ENCODE measurements at places on chromosomes 3 and 15. TPM values are rescaled to one million over a fixed set of nuclear protein-coding genes. Genes with fewer than 3 reads are reported as not detected.

GRCh38 chr3:185825639-185826481, 1.0 kb upstream of the IGF2BP2 start:
- no peak for DNase-seq
- H3K27me3 ChIP-seq: peaks cover 10% of the 10 kb centered on the region
- peak overlapping the region; percentile 29 for H3K27ac ChIP-seq
- H3K36me3 ChIP-seq: no peaks in the 10 kb centered on the region

The GP9 gene
- total RNA-seq: not detected

- H3K27me3 ChIP-seq: no peaks in the 10 kb centered on the region
- H3K27ac ChIP-seq: no peak overlapping the region
- no peaks in the 10 kb centered on the region for H3K36me3 ChIP-seq
- no peak for DNase-seq
Observed at GRCh38 chr3:58647381-58648141, 19.0 kb downstream of the FAM3D start.

The SPTSSB gene
- not detected for total RNA-seq

The FSIP1 gene
- not detected for total RNA-seq

DNA sequence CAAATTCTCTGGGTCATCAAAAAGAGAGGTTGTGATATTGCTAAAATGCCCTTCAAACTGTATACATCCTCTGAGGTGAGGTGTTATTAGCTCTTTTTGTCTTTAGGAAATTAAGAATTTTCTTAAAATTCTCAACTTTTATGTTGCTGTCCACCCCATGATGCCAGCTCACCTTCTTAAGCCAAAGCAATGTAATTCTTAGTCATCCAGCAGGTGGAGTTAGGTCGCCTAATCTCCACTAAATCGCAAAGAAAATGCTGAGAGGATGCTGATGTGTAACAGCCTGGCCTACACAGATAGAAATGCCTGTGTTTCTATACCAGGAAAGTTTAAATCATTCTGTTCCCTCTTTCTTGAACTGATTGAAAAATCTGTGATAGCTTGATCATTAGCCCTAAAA, 770.2 kb upstream of the ALCAM start:
- no peaks in the 10 kb centered on the region for H3K27me3 ChIP-seq
- DNase-seq: no peak
- H3K36me3 ChIP-seq: no peaks in the 10 kb centered on the region
- no peaks in the 10 kb centered on the region for H3K4me1 ChIP-seq

GRCh38 chr3:18443665-18444594, 18.8 kb upstream of the SATB1 start:
- H3K4me1 ChIP-seq: peaks cover 14% of the 10 kb centered on the region
- H3K4me3 ChIP-seq: peak overlapping the region; percentile 96
- DNase-seq: no peak
- no peaks in the 10 kb centered on the region for H3K36me3 ChIP-seq

The GAP43 gene
- total RNA-seq: 0.21 TPM

GRCh38 chr3:194322678-194323211, 28.4 kb downstream of the CPN2 start:
- no peaks in the 10 kb centered on the region for H3K4me1 ChIP-seq
- no peak for DNase-seq
- no peak overlapping the region for H3K27ac ChIP-seq

DNA sequence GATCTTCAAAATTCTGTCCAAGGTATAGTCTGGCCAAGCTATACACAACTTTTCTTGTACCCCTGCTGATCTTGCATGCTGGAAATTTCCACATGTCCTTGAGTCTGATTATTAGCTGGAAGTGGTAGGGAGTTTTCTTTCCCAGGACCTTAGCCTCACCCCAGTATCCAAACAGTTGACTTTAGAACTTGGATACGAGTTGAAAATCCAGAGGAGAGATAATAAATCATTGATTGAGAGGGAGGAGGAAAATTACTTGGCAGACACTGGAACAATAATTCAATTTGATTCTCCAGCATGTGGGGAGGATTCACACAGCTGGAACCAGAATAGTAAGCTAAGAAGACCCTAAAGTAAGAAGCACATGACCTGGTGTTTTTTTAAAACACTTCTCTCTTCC, 116.4 kb downstream of the IL5RA start:
- H3K36me3 ChIP-seq: no peaks in the 10 kb centered on the region
- no peak overlapping the region for H3K4me3 ChIP-seq
- no peaks in the 10 kb centered on the region for H3K27me3 ChIP-seq
- H3K4me1 ChIP-seq: no peaks in the 10 kb centered on the region
- no peak overlapping the region for H3K27ac ChIP-seq

DNA sequence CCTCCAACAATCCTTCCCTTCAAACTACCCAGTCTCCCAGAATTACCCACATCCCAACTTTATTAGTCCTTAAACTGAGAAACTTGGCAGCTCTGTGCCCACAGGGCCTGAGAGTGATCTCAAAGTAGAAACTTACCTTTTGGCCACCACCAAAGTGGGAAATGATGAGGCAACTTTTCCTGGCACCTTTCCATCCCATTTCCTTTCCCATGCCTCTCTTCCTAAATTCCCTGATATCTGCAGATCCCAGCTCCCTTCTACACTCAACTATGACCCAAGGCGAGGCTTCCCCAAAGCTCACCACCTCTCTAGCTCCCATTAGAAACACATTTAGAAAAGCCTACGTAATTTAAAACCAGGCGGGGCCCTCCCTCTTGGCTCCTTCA, 271.9 kb downstream of the FOXP1 start:
- H3K27ac ChIP-seq: peak overlapping the region; percentile 14
- DNase-seq: no peak
- H3K27me3 ChIP-seq: no peaks in the 10 kb centered on the region
- peaks cover 11% of the 10 kb centered on the region for H3K4me1 ChIP-seq

The FANCD2OS gene
- total RNA-seq: not detected

GRCh38 chr3:11932636-11933035, 71.6 kb upstream of the SYN2 start:
- no peak for DNase-seq
- H3K27me3 ChIP-seq: no peaks in the 10 kb centered on the region
- H3K4me3 ChIP-seq: no peak overlapping the region
- H3K36me3 ChIP-seq: no peaks in the 10 kb centered on the region

DNA sequence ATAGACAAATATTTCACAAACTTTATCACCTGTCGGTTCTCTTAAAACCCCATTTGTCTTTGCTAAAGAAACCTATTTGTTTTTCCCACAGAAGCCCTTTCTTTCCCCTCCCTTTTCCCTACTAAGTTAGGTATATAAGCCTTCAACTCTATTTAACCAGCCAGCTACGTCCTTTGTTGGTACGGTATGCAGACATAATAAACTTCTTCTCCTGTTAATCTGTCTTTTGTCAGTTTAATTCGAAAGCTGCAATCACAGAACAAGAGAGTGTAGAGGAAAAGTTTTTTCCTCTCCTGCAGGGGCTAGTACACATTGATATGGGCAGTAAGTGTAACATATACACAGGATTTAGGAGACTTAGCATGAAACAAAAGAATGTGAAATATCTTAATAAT, 21.9 kb upstream of the C15orf39 start:
- H3K4me1 ChIP-seq: peaks cover 45% of the 10 kb centered on the region
- DNase-seq: no peak
- H3K27me3 ChIP-seq: no peaks in the 10 kb centered on the region

DNA sequence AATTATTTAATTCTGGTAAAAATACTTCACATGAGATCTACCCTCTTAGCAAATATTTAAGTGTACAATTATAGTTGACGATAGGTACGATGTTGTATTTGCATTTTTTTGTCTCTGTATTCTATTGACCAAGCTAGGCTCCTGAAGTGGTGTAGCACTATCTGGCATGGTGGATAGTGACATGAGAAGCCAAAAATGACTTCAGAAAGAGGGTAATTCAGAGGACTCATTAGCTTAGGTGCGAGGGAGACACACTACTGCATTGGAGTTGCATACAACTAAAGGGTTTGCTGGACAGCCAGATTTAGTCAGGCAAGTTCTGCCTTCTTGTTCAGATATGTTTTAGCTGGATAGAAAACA, 50.6 kb downstream of the KBTBD8 start:
- H3K27ac ChIP-seq: no peak overlapping the region
- no peak overlapping the region for H3K4me3 ChIP-seq

The PRICKLE2 gene
- total RNA-seq: 24.7 TPM

- DNase-seq: no peak
- H3K4me1 ChIP-seq: no peaks in the 10 kb centered on the region
- H3K4me3 ChIP-seq: no peak overlapping the region
- H3K27ac ChIP-seq: no peak overlapping the region
Observed at GRCh38 chr15:55005679-55006078, 191.1 kb downstream of the RSL24D1 start.

The CTSH gene
- 112 TPM for total RNA-seq

The PROS1 gene
- 44.2 TPM for total RNA-seq

The OR5K2 gene
- total RNA-seq: not detected

The CHST13 gene
- not detected for total RNA-seq

- no peak overlapping the region for H3K27ac ChIP-seq
- no peaks in the 10 kb centered on the region for H3K36me3 ChIP-seq
- H3K4me3 ChIP-seq: no peak overlapping the region
- H3K27me3 ChIP-seq: no peaks in the 10 kb centered on the region
Observed at GRCh38 chr3:29347412-29347811, 66.5 kb downstream of the RBMS3 start.

DNA sequence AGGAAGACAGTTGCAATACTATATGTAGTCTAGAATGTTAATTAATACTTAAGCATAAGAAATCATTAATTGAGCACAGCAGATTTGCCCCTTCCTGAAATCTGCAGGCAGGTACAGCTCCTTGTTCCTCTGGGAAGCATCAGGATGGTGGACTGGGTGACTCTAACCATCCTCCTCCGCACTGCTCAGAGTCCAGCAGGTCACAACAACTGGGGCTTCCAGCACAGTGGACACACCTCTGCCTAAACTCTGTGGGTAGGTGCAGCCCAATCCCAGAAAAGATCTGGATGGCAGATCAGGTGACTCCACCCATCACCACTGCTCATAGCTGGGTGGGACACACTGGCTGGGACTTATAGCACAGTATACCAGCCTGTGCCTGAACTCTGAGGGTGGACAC, 189.9 kb upstream of the TMCO5A start:
- H3K36me3 ChIP-seq: no peaks in the 10 kb centered on the region
- no peaks in the 10 kb centered on the region for H3K27me3 ChIP-seq
- DNase-seq: no peak
- no peaks in the 10 kb centered on the region for H3K4me1 ChIP-seq
- H3K4me3 ChIP-seq: no peak overlapping the region

DNA sequence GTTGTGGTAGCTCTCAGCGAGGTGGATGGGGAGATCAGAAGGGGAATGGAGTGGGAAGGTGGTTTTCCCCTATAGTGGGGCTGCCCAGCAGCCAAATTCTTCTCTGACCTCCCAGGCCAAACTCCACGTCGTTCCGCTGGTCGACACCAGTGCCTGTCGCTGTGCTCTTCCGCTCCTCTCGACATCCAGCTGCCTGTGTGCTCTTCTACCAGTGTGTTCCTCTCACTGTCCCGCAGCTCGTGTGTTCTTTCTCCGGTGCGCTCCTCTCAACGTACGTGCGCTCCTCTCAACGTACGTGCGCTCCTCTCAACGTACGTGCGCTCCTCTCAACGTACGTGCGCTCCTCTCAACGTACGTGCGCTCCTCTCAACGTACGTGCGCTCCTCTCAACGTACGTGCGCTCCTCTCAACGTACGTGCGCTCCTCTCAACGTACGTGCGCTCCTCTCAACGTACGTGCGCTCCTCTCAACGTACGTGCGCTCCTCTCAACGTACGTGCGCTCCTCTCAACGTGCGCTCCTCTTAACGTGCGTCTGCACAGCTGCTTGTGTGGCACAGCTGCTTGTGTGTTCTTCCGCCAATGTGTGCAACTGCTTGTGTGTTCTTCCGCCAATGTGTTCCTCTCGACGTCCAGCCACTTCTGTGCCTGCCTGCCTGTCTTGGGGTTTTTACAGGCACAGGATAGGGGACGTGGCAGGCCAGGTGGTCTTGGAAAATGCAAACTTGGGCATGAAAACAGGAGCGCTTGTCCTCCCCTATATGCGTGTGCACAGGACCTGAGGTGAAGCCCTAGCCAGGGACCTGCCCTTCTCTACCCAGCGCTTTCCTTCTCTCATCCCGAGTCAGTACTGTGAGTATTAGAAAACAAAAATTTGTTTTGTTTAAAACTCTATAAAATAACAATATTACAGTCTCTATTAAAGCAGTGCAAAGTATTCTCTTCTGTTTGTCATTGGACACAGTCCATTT, 991.1 kb downstream of the GBE1 start:
- no peak overlapping the region for H3K27ac ChIP-seq
- no peaks in the 10 kb centered on the region for H3K27me3 ChIP-seq
- H3K36me3 ChIP-seq: no peaks in the 10 kb centered on the region
- H3K4me3 ChIP-seq: no peak overlapping the region
- DNase-seq: no peak

DNA sequence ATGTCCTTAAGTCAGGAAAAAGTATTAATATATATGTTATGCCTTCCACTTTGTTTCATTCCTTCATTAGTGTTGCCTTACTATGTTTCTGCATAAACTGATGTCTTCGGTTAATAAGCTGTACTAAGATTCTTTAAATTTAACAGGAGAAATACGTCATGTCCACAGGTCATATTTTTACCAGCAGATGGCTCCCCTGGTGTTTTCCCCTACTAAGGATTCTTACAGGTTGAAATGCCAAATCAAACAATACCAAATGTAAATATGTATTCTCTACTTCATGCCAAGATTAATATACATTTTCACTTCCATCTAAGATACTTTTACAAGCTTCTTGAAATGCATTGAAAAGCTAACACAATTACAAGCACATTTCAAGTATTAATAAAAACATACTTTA, 1602.1 kb downstream of the SI start:
- H3K27me3 ChIP-seq: no peaks in the 10 kb centered on the region
- no peaks in the 10 kb centered on the region for H3K4me1 ChIP-seq
- no peak for DNase-seq
- no peak overlapping the region for H3K4me3 ChIP-seq
- H3K27ac ChIP-seq: no peak overlapping the region
- H3K36me3 ChIP-seq: no peaks in the 10 kb centered on the region

DNA sequence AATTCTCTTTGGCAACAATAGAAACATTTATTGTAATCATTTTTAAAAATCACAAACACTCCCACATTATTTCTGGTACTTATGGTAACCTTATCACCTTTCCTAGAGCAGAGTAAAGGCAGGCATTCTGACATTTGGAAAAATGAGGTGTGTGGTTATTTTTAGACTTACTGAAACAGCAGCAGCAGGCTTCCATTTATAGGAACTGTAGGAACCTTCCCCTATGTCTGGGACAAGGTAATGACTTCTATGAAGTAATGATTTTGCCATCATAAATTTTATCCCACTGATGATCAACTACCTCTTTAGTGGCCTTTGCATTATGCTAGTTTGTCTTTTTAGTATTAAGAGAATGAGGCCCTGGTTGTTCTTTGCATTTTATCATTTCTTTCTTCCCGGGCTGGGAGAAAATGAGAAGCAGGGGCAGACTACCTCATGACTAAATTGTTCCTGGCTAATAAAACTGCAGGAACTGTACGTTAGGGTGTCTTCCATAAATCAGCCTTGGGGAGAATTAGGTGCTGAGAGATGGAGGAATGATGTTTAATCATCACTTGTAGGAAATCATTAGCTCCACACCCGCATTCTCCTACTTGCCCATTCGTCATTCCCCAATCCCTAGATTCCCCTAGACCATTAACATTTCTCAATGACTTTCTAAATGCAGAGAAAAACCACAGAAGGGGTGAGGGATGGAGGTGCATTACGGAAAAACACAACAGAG, 680.3 kb downstream of the AGBL1 start:
- H3K27ac ChIP-seq: no peak overlapping the region
- H3K36me3 ChIP-seq: no peaks in the 10 kb centered on the region
- H3K27me3 ChIP-seq: no peaks in the 10 kb centered on the region
- no peaks in the 10 kb centered on the region for H3K4me1 ChIP-seq
- DNase-seq: no peak

The GNAT1 gene
- 4.7 TPM for total RNA-seq
